Fibroblast of skin of back (primary cell): ENCODE measurements at places on chromosomes 12 and 14.

DNA sequence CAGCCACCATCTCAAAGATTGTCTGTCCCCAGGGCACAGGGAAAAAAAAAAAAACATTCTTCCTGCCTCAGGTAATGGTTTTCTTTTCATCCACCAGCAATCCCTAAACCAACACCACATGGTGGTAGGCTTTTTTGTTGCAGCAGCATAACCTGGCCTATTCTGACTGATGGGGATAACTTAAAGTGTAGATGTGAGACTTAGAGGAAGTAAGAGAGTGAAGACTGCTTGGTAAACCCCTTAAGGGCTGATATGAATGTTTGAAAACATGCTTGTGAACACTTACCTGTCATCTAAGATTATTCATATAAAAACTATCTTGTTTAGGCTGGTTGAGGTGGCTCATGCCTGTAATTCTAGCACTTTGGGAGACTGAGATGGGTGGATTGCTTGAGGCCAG lies 130.2 kb upstream of the RAP1B start:
- DNase-seq: no peak

DNA sequence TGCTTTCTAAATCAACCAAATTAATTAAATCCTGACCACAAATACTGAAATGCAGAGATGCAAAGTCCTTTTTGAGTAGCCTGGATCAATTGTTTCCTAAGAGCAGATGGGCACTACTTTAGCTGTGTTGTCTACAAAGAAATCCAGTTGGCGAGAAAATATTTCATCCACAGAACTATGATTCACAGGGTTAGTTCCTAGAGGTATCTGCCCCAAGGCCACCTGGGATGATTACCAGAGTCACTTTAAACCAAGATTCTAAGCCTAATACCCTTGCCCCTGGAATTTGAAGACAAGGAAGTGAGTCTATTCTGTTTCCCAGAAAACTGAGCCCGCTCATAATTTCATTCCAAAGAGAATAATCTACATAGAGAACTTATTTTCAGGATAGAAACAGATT lies 198.4 kb downstream of the PPM1H start:
- no peak for DNase-seq

DNA sequence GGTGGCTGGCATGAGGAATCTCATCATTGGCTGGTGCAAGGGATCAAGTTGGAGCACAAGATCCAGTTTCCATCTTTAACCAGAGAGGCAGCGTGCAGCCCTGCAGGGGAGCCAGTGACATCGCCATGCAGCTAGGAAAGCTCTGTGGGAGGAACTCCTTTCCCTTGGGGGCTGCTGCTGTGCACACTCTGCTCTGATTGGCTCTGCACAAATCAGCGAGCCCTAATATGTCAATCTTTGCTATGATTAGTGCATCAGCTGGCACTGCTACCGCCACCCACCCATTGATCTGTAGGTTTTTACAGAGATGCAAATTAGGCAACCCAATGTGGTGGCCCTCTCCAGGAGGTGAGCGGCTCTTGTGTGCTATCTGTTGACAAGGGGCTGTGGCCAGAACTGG lies 262.6 kb downstream of the PCNX1 start:
- no peak for DNase-seq

GRCh38 chr12:76587428-76588178 lies 28.0 kb upstream of the OSBPL8 start:
- DNase-seq: no peak

DNA sequence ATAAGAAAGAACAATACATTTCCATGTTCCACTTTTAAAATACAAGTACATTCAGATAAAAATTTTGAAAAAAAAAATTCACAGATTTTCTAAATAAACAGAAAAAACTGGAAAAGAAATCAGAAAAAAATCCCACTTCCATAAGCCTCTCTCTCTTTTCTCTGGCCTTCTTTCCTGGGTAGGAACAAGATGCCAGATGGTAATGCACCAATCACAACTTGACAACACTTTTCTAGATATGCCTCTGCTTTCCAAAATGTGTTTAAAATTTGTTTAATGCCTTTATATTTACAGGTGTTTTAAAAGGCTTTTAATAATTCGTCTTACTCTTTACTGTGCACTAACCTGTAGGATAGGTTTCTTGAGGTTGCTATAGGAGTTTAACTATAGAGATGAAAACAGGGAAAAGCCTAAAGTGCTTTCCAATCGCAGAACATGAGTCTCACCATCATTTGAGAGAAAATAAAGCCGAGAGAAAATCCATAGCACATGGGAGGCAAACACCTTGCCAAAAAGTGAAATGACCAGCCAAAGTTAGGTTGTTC lies 74.2 kb downstream of the TMTC1 start:
- DNase-seq: no peak

GRCh38 chr12:109982210-109982609 lies 14.0 kb downstream of the GIT2 start:
- DNase-seq: peak; percentile 62

DNA sequence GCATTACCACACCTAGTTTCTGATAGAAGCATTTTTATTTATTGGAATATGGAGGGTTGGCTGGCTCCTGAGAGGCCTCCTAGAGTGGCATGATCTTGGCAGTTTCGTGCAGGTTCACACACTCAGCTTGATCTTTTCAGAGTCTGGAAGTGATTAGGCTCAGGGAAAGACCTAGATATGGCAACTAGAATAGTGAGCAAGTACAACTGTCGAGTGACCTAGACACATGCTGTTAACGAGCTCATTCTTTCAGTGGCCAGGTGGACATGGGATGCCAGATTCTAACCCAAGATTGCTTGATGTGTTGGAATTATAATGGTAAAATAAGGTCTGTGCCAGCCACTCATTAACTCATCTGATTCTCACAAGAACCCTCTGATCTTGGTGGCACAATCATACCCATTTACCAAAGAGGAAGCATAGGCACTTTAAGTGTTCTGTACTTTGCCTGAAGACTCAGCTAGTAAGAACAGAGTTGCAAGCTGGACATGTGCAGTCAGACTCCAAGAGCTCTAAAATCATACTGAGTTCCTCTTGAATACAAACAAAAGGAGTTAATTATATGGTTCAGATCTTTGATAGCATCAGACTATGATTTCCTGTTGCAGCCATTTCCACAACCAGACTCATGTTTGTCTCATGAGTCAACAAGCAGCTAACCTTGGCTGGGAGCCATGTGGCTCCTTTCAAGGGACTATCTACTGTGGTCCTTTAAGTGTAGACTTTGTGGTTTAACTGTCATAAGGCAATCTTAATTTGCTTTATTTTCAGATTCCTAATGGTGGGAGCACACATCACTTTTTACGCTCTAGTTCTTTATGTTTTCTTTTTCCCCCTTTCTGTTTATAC lies 144.2 kb downstream of the PLEKHA5 start:
- DNase-seq: peak; percentile 99

DNA sequence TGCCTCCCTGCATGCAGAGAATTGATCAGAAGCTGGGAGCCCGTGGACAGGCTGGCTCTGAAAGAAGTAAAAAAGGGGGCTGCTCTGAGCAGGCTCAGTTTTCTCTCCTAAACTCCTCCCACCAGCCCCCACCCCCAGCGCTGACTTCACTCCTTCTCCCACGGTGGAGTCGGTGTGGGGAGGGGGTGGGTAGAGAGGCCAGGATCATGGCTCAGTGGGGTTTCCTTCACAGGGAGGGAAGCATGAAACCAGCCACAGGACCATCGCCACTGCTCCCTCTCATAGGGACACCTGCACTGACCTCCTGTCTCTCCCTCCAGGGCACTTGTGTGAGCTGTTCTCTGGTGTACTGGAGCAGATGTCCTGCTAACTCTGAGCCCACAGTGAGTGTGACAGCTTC lies 78.9 kb downstream of the STAB2 start:
- DNase-seq: no peak

GRCh38 chr12:114445401-114446323 lies 39.7 kb upstream of the TBX5 start:
- no peak for DNase-seq

DNA sequence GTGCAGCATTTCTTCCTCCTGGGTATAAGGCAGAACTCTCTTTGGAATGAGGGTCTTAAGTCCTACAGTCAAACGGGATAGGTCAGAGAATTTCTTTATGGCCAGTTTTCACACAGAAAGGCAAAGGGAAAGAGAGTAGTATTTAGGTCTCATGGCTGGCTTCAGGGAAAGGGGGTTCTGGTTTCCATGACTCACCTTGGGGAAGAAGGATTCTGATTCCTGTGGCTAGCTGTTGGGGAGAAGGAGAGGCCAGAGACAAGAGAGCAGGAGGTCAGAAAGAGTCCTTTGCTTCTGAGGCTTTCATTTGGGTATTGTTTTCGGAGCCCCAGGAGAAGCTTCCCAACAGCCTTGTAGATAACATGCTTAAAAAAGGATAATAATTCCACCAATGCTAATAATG lies 332.5 kb downstream of the NPAS3 start:
- peak; percentile 21 for DNase-seq

DNA sequence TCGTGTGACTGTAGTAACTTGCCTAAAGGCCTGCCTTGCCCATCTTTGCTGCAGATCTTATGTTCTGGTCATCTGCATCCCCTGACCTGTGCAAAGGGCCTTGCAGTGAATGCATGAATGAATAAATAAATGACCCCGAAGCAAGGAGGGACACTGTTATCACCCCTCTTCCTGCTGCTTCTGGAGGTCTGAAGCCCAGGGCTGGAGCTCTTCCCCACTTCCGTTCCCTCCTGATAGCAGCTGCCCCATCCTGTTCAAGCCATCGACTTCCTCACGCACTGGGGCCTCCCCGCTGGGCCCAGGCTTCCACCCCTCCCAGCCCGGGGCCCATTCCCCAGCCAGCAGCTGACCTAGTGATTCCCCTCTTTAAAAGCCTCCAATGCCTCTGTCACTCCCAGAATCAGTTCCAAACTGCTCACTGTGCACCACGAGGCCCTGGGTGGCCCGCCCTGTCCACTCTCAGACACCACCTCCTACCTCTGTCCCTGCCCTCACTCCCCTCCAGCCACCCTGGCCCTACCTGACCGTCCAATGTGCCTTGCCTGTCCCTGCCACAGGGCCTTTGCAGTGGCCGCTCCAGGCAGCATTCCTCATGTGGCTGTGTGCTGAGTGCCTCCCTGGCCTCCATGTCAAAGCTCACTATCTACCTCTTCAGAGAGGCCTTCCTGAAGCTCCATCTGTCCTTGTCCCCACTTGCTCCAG lies 78.6 kb downstream of the SCARB1 start:
- DNase-seq: no peak

- peak; percentile 50 for DNase-seq
Observed at GRCh38 chr12:6635375-6635855, 344 bp downstream of the LPAR5 start.

DNA sequence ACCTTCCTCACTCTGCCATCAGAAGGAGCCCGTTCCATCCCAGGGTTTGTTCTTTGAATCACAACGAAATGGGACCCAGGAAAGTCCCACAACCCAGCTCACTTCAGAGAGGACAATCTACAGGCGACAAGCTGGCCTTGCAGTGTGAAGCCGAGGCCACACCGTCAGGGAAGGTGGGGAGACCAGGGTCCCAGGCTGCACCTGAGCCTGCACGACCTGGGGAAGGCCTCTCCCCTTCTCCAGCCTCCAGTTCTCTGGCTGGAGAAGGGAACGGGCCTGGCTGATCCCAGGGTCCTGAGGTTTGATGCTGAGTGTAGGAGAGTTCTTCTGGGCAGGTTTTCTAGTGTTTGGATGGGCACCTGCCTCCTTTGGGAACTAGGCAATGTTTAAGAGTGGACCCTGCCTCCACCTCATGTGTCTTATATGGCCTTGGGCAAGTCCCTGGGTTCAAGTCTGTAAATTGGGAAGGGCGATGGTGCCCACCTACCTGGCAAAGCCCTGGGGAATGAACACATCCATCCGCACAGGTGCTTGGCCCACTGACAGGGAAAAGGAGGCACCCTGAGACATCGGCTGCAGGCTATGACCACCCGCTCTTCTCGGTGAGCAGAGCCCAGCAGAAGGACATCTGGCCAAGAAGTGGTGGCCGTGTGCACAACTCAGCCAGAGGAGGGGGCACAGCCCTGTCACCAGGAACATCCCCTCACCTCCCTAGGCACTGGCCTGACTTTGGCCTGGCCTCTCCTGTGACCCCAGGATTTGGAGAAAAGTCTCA lies 77.9 kb upstream of the BCL11B start:
- no peak for DNase-seq

GRCh38 chr14:78967111-78967809 lies 797.1 kb downstream of the NRXN3 start:
- DNase-seq: peak; percentile 97

GRCh38 chr14:70096866-70097265 lies 91.9 kb downstream of the SLC8A3 start:
- DNase-seq: no peak

DNA sequence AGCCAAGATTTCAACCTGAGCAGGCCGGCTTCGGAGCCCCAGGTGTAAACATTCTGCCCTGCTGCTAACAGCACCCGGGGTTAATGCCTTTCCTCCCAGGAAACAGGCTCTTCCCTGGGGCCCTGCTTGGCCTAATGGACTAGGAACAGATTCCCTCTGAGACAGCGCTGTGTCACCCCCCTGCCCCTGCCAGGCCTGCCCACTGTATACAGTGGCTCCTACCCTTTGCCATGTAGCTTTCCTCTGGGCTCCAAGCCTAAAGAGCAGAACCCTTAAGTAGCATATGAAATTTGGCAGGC lies 28.3 kb upstream of the BCDIN3D start:
- no peak for DNase-seq

DNA sequence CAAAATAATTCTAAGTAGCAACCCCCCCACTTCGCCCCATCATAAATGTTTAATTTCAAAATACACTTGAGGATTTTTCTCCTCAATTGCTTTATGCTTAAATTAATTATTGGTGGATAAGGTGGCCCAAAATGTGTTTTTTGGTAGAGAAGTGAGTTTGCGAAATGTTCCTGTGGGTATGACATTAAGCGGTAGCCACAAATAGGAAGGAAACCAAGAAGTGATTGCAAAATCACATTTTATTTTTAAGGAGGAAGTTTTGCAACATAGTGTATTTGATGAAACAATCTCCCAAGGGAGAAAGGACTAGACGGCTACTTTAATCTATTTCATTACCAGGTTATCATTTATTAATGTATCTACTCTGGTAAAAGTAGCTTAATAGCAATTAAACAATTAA lies 25.5 kb downstream of the SLC25A3 start:
- no peak for DNase-seq

DNA sequence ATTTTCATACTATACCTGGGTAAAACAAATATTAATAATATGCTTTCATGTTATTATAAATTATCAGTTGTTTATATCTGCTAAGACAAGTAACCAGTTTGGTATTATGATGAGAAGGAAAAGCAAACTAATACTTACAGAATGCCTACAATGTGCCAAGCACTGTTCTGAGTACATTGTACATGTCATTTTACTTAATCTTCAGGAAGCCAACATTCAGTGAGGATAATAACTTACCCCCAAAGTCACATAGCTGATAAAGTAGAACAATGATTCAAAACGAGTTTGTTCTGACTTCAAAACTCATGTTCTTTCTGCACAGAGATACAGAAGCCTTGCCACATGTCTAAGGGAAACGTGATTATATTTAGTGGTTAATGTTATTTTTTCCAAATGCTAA lies 89.0 kb upstream of the DIO2 start:
- no peak for DNase-seq
